GM18507 (cell line): ENCODE measurements at places on chromosomes 11 and 22.
A peak's percentile ranks its signal among the peaks of the same experiment; 100 is the strongest.

DNA sequence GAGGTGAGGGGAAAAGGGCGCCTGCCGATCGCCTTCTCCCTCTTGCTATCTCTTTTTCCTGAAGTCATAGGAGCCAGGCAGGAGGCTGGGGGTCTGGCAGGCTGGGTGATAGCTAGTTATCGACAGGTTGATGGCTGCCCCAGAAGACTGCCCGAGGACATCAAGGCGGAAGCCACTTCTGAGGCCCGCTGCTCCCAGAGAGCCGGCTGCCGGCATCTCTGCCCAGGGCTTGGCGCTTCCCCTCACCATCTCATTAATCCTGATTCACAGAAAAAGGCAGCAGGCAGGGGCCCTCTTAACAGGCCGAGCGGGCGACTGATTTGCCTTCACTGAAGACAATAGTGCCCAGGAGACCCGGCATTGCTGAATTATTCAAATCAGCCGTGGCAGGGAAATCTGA lies 124.2 kb downstream of the MIAT start:
- DNase-seq, result no peak

DNA sequence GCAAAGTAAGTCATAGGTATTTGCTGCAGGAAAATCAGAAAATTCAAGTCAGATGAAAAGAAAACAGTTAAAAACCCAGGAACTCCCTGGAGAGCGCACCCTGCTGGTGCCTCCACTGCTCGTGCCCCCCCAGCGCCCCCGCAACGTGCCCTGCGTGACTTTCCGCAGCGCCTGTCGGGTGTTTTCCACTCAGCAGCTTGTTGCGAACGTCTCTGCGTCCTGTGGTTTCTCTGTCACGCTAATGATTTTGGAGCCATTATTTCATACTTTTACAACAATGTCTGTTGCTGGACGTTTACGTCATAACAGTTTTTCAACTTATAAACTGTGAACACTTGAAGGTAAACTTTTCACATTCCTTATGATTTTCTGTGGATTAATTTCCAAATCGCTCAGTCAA lies 5.0 kb downstream of the CRELD2 start:
- no peak for DNase-seq

DNA sequence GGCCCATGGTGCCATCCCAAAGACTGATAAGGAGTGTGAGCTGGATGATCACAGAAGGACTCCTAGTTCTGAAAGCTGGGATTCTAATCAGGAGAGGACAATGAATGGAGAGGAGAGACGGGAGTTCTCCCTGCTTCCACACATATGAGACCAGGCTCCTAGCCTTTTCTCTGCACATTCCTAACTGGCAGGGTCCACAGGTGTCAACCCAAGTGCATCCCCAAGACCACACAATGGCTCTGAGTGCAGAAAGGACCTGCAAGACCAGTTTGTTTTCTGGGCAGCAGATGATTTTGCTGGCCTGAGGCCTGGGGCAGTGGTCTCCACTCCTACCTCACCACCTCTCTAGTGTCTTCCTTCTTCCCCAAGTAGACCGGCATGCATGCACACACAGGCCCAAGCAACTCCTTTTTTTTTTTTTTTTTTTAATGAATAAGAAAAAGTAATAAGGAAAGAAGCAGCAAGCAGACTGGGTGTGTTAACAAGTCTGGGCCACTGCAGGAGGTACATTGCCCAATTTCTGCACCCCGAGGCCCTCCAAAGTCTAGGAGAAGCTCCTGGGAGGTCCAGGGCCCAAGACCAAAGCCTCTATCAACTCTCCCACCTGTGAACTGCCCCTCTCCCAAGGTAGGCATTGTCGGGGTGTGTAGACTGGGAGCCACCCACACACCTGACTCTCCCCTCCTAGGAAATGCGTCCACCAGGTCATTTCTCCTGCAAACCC lies 1.2 kb upstream of the TSKU start:
- no peak for DNase-seq

DNA sequence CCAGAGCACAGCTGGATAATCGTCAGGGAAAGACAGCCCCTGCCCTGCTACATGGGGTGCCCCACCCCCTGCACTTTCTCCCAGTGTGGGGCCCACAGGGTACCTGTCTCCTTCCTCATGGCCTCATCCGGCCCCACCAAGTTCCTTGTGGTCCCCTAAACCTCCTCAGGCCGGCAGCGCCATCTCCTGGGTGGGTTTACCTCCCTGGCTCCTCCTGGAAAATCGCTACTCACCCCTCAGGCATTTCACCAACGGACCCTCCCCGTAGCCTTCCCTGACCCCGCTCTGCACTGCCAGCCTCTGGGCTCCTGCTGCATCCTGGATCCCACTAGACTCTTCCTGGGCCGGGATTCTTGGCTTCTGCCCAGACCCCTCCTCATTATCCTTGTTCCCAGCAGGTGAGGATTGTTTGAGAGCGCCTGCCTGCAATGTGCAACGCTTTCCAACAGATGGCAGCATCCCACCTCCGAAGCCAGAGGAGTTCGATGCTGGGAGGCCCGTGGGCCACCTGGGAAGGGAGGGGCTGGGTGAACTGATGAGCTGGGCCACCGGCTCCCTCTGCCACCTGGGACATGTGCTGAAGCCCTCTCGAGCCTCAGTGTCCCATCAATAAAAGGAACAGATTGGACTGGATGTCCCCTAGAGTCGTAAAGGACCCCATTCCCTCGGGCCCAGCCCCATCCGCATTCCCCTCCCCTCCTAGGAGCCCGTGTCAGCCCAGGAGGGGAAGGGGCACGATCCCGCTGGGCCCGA lies 44.2 kb upstream of the TTLL12 start:
- DNase-seq, result peak; percentile 70

- DNase-seq, result no peak
Measured at GRCh38 chr22:42562684-42563083, 8.9 kb downstream of the SERHL2 start.

DNA sequence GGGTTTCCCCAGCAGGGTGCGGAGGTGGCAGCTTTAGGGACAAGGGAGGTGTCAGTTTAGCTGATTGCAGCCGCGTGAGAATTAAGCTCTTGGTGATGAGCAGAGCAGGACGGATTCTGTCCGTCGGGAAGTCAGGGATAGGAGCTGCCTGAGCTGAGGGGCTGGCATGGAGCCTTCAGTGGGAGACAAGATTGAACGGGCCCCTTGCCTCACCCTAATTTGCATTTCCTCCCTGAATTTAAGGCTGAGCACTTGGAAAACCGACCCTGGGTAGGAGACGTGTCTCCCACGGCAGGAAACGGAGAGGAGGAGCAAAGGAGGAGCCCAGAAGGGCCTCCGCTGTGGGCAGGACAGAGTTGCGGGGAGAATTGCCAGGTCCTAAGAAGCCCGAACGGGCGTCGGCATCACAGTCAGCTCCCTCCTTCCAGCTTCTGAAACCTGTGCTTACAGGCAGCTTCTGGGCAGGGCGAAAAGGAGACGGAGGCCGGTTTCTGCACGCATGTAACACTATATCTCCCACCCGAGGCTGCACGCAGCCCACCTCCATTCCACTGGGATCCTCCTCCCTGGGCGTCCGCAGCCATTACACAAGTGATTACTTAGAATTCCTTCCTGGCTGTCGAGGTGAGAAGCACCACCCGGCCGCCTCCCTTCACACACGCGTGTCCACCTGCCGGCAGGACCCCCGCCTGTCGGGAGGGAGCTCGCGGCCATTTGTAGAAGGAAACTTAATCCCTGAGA lies 345.8 kb downstream of the BRD1 start:
- DNase-seq, result no peak

- no peak for DNase-seq
Measured at GRCh38 chr11:91653079-91653754, 571.4 kb upstream of the FAT3 start.

- no peak for DNase-seq
Measured at GRCh38 chr11:121928597-121929580, 187.1 kb downstream of the BLID start.

- DNase-seq, result no peak
Measured at GRCh38 chr22:47049078-47049624, 286.7 kb downstream of the TBC1D22A start.

DNA sequence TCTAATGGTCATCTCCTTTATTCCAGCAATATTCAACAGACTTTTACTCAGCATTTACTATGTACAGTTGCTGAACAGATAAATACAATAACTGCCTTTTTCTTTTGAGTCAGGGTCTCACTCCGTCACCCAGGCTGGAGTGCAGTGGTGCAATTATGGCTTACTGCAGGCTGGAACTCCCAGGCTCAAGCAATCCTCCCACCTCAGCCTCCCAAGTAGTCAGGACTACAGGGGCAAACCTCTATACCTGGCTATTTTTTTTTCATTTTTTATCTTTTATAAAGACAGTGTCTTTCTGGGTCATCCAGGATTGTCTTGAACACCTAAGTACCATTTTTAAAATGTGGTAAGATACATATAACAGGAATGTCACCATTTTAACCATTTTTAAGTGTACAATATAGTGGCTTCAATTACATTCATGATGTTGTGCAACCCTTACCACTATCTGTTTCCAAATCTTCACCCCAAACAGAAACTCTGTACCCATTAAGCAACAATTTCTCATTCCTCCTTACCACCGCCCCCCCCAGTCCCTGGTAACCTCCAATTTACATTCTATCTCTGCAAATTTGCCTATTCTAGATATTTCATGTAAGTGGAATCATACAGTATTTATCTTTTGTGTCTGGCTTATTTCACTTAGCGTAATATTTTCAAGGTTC lies 67.8 kb downstream of the MIAT start:
- DNase-seq, result no peak

- no peak for DNase-seq
Measured at GRCh38 chr22:49734882-49735281, 92.8 kb downstream of the BRD1 start.

DNA sequence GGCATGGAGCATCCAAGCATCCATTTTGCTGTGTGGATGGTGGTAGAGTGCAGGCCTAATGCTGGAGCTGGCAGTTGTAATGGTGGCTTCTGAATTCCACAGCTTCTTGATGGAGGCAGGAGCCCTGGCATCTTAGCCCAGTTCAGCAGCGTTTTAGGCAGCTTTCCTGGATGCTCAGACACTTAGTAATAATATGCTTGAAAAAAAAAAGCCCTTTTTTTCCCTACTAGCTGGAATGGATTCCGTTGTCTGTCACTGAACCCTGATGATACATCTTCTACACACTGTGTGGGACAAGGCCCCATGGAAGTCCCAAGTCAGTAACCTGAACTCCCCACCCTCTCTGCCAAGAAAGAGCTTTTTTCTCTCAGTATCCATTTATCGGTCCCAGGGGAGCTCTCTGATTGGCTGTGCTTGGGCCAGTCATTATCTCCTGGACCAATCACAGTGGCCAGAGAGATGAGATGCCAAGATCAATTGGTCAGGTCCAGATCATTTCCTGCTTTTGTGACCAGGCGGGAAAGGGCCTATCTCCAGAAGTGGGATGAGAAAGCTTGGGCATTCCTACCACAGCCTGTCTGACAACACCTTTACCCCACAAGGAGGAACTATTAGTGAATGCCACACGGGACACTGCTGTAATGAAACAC lies 34.2 kb downstream of the MCM5 start:
- no peak for DNase-seq

DNA sequence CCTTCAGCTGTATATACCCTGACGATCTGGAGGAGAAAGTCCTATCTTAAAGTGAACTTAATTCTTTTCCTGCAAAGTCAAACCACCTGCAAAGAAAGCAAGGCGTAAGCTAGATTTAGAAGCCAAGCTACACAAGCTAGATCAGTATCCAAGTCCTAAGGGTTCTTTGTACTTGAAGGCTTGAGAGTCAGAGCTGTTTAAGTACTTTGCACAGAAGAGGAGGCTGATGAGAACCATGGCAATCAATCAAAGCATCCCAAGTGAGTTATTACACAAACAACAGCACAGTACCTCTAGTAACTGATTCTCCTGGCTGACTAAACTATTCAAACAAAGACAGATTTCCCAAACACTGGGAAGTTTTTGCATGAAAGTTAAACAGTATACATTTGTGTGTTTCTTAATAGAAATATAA lies 1.9 kb downstream of the CDON start:
- DNase-seq, result no peak

DNA sequence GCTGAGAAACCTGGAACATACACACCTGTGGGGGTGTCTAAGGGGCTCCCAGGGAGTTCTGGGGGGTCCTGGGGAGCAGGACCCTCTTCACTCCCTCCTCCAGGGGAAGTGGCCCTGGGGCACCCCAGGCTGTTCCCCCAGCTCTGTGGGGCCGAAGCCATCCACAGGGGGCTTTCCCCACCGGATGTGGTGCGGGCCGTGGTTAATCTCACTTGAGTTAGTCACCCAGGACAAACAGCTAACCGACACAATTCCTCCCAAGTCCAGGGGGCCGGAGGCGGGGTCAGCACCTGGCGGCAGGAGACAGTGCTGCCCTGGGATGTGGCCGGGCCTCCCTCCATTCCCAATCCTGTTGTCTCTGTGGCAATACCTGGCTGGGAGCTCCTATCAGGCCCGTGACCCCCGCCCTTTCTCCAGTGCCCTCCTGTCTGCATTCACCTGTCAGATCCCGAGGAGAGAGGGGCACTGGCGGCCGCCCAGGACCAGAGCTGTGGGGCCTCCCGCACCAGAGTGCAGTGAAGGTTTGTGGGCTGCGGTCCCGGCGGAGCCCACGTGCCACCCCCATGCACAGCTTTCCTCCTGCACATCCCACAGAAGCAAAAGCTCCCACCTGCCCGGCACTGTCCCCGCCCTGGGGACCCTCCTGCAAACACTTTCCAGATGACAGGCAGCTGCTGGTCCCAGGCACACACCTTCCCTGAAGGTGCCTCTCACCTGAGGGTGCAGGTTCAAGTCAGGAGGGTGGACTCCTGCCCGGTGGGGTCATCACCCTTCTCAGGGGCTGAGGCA lies 5.2 kb upstream of the MUC5AC start:
- no peak for DNase-seq

GRCh38 chr22:20131597-20131858 lies at the start of gene ZDHHC8:
ZDHHC8 (plus strand) TSS chr22:20131804; CDS start chr22:20131948, 144 bp downstream.
- no peak for DNase-seq

DNA sequence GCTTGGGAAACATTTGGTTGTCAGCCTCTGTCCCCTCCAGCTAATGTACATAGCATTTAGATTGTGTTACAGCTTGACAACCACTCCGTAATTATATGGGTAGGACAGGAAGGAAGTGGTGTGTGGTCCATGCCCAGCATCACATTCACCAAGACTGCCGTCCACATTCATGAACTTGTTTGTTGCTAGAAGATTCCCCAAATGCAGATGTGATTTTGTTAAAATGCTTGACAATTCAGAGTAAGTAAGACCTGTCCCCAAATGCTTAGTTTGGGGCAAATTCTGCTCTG lies 1482.7 kb downstream of the TBC1D22A start:
- DNase-seq, result no peak

DNA sequence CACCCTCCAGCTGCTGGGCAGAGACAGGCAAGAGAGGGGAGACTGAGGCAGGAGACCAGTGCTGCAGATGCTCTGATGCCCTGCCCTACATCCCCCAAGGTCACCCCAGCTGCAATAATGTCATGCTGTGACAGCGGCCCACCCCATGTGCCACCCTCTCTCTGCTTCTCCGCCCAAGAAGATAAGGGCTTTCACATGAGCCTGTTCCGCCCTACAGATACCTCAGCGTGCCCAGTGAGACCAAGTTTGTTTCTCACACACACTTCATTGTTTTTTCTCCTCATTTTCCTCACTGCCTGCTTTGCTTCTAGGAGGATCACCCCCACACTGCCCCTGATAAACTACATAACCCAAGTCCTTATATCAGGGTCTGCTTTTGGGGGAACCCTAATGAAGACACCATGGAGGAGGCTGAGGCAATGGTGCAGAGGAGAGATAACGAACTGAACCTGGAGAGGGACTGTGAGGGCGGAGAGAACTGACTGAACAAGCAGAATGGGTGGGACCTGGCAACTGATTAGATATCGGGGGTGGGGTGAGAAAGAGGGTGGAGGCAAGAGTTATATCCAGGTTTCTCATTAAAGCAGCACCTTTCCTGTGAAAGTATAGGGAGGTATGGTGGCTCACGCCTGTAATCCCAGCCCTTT lies 37.5 kb upstream of the TSKU start:
- DNase-seq, result no peak

- DNase-seq, result peak; percentile 39
Measured at GRCh38 chr22:45577746-45578523, 75.3 kb downstream of the FBLN1 start.

GRCh38 chr11:128421577-128422330 lies 165.6 kb downstream of the ETS1 start:
- DNase-seq, result no peak
